ENCODE measurements at places on chromosomes 11 and 22. TPM values are rescaled to one million over a fixed set of nuclear protein-coding genes. Genes with fewer than 3 reads are reported as not detected.
A peak's percentile ranks its signal among the peaks of the same experiment; 100 is the strongest.

GRCh38 chr11:134071766-134072402 is 3.0 kb downstream of the JAM3 start:
- no peak for DNase-seq

DNA sequence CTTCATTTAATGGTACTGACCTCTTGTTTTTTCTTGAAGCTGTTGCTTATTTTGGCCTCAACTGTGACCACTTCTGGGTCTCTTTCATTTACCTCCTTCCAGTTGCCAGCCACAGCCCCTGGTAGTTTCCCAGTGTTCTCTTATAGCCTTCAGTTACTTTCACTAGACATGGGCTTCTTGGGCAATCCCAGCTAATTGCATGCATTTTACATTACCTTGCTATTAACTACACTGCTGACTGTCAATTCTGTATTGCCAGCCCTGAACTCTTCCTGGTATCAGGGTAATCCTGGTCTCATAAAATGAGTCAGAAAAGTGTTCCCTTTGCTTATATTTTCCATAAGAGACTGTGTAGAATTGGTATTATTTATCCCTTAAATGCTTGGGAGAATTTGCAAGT is 195.8 kb upstream of the LARGE1 start:
- no peak for DNase-seq

GRCh38 chr22:29753808-29754657 is 12.8 kb downstream of the ZMAT5 start:
- DNase-seq, result no peak

DNA sequence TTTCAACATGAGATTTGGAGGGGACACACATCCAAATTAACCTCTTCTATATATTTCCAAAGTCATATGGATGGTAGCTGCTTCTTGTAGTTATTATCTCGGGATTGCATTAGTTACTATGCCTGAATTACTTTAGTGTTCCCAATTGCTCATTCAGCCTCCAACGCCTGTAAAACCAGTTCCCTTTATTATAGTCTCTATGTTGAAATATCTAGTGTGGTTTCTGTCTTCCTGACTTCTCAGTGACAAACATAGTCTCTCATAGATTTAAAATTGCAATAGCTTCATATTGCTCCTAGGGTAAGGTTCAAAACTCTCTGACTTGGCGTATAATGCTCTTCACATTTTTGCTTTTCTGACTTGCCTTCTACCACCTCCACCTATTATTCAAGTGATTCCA is 366.4 kb downstream of the CASP12 start:
- DNase-seq, result no peak

- DNase-seq, result no peak
These were observed 137.3 kb downstream of the KCNA4 start for GRCh38 chr11:29879560-29879959.

DNA sequence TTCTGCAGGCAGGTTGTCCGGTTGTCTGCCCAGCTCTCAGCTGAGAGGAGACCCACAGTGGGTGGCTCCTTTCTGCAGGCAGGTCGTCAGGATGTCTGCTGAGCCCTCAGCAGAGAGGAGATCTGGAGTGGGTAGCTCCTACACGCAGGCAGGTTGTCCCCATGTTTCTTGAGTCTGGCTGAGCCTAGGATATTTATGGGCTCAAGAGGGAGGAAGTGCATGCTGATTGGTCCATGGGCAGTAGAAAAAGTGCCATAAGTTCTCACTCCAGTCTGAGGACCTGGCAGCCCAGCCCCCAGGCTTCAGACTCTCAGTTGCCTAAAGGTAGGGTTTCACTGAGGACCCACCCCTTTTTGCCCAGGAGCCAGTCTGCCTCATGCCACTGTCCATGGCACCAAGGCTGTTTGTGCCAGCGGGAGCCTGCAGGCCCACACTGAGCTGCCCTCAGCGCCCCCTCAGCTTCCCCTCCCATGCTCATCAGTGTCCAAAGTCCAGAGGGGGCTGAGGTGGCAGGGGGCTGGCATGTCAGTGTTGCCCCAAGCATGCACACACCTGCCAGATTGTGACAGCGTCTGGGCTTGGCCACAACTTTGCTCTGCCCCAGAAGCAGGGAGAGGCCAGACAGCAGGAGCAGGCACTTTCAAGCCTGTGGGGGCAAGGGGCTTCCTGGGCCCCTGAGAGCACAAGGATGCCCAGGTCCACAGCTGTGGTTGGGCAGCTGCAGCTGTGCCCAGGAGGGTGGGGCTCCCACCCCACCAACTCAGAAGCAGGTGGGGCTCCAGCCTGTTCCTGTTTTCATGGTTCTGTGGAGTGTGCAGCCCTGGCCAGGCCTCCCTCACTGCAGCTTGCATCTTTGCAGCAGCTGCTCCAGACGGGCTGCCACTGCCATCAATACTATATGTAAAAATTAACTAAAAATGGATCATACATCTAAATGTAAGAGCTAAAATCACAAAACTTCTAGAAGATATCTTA is 3.8 kb upstream of the RNF141 start:
- DNase-seq, result no peak

GRCh38 chr22:44493206-44493605 is 4.8 kb downstream of the RTL6 start:
- DNase-seq, result no peak

- no peak for DNase-seq
These were observed 1.2 kb upstream of the CEP126 start for GRCh38 chr11:101913656-101914055.

- DNase-seq, result no peak
These were observed 68.7 kb downstream of the FAM168A start for GRCh38 chr11:73529204-73529530.

DNA sequence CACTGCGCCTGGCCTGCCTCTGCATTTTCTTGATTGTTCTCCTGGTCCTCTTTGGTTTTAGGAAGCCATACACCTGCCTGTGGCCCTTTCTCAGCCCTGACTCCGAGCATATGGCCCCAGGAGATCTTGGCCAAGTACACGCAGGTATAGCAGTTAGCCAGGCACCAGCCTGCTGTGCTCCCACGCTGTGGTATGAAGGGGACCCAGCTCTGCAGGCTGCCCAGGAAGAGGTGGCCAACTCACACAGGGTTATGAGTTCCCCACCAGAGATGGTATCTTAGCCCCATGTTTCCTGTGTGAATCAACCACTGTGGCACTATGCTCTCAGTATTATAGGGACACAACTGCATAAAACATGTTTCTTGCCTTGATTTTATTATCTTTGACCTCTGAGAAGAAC is 31.1 kb downstream of the SGSM3 start:
- no peak for DNase-seq

DNA sequence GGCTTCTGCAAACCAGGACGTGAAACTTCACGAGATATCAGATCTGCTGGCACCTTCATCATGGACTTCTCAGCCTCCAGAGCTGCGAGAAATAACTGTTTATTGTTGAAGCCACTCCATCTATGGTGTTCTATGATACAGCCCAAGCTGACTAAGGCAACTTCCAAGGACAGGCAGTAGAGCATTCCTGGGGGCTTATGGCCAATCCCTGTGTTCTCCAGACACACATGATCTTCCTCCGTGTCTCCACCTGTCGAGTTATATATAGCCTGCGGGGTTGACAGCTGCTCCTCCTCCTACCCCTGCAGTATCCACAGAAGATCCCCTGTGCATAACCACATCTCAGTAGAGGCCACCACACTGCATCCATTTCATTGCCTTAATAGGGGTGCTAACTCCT is 11.0 kb downstream of the TP53AIP1 start:
- DNase-seq, result peak; percentile 39

GRCh38 chr11:15742626-15743519 is 613.5 kb downstream of the SOX6 start:
- DNase-seq, result no peak

DNA sequence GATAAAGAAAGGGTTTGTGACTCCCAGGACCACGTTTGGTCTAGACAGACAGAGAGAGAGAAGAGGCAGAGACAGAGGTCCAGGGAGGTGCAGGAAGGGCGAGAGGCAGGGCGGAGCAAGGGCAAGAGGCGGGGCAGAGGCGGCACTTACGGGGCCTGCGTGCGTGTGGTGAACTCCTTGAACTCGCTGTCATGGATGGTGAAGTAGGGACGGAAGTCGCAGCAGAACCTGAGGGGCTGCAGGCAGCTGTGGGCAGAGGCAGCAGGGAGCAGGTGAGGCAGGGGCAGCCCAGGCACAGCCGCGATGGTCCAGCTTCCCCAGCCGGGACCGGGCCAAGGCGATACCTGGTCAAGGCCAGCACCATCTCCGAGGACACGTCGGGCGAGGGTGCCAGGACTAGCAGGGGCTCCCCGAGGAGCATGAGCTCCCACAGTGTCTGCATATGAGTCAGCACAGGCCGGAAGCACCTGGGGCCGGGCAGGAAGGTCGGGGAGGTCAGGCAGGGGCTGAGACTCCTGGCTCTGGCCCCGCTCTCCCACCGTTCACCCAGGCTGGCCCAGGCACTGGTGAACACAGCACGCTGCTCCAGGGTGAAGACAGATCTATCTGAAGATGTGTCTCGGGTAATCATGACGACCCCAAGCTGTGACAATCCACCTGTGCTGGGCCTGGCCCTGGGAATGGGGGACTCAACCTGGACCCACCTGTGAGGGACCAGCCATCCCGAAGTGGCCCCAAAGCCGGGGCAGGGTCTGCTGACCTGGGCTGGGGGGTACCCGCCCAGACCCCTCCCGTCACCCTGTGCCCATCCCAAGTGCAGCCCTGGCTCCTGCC is 7.2 kb upstream of the PLXNB2 start:
- DNase-seq, result peak; percentile 39

C2CD3 gene
- 11.8 TPM for total RNA-seq

- DNase-seq, result peak; percentile 30
These were observed 320.4 kb downstream of the KIRREL3 start for GRCh38 chr11:126680131-126680530.

DNAJB7 gene
- total RNA-seq, result not detected

BTG4 gene
- not detected for total RNA-seq

DNA sequence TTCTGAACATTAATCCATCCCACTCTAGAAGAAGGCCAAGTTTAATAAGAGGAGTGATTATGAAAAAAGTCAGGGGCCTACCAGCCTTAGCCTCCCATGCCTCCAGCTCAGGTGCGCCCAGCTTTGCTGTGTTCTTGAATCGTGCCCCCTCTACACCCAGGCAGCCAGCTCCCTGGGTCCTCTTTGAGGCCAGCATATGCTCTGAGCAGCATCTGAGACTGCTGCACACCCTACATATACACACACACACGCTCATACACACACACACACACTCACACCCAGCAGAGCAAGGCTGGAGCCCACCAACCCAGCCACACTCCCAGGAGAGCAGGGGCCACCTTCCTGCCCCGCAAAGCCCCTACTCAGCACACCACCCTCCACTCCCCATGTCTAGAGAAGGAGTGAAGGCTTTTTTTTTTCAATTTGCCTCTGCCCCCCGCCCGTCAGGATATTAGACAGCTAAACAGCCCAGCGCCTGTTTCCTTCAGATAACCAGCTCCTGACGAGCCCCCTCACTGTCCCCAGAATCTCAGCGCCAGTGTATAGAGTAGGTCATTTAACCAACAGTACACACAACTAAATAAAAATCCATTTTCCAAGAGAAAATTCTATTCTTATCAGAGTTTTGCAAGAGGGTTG is 121.6 kb downstream of the BUD13 start:
- DNase-seq, result no peak

DNA sequence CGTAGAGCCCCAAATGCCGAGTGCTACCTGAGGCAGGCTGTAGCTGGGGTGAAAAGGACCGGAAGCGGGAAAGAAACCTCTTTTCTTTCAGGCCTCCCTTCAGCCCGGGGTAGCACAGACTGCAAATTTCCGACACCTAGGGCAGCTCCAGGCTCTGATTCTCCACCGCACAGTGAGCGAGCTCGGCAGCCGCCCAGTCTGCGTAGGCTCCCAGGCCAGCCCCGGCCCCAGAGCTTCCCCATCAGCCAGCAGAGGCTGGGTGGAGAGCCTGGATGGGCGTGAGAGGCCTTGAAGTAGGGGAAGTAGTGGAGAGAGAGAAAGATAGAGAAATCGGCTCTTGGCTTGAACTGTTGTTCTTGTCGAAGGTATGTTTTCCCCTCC is 9.3 kb upstream of the PAX6 start:
- DNase-seq, result no peak

- no peak for DNase-seq
These were observed 85.5 kb downstream of the PDE2A start for GRCh38 chr11:72588421-72589410.

- DNase-seq, result peak; percentile 97
These were observed 25.2 kb upstream of the GCAT start for GRCh38 chr22:37782340-37783168.

GRCh38 chr11:88231894-88232482 is 56.7 kb upstream of the RAB38 start:
- peak; percentile 21 for DNase-seq

GRCh38 chr22:44648821-44649565 is 53.0 kb upstream of the PRR5 start:
- peak; percentile 78 for DNase-seq

DNA sequence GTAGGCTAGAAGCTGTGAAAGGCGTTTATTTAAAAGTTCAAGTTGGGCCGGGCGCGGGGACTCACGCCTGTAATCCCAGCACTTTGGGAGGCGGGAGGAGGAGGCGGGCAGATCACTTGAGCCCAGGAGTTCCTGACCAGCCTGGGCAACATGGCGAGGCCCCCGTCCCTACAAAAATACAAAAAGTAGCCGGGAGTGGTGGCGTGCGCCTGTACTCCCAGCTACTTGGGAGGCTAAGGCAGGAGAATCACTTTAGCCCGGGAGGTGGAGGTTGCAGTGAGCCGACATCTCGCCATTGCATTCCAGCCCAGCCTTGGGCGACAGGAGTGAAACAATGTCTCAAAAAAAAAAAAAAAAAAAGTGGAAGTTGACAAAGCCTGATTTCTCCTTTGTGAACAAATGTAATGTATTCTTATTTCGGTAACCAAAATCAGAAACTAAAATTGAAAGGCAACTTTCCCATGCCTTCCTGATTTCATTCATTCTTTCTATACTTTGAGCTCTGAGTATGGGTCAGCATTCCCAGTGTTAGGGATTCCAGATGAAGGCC is 825 bp downstream of the PTPMT1 start:
- no peak for DNase-seq

SLC5A1 gene
- not detected for total RNA-seq

PKNOX2 gene
- total RNA-seq, result 2.8 TPM

LRRC75B gene
- total RNA-seq, result 0.60 TPM

- no peak for DNase-seq
These were observed 143.0 kb downstream of the MPPED1 start for GRCh38 chr22:43554694-43555365.

DNA sequence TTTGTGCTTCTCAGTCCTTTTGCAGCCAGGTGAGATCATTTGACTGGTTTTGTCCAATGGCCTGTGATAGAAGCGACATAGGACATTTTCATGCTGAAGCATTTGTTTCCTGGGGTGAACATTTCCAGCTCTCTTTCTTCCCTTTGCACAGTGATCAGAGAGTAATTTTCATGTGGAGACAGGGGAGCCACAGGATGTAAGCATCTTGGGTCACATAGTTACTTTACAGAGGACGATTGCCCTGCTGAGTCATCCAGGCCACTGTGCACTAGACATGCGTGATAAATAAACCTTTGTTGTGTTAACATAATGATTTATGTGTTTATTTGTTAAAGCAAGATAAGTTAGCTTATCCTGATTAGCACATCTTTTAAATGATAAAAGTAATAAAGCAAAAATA is 263.5 kb upstream of the CCDC179 start:
- DNase-seq, result peak; percentile 19

DNA sequence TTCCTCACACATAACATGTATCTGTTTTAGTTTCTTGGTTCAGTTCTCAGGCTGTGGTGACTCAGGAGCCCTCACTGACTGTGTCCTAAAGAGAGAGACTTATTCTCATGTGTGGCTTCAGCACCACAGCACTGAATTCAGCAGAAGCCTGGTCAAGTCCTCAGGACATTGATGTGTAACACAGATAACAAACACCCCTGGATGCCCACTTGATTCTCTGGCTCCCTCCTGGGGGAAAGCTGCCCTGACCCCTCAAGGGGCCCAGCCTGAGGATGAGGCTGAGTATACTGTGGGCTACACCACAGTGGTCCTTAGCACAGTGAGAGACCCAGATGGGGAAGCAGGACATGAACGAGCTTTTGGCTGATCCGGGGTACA is 87.2 kb upstream of the VPREB1 start:
- DNase-seq, result no peak

Measured in RPMI7951 (cell line).